Sigmoid colon (tissue), 7 donors: ENCODE measurements at places on chromosomes 3 and 15.

DNA sequence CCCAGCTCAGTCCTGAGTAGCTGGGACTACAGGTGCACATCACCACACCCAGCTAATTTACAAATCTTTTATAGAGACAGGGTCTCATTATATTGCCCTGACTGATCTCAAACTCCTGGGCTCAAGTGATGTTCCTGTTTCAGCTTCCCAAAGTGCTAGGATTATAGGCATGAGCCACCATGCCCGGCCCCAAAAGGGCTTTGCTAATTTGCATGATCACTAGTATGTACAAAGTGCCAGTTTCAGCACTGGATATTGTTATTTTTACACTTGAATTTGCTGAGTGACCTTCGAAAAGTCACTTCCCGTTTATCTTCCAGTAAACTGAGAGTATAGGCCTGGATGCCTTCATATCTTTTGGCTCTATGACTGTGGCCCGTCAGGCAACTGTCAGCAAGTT, 12.2 kb downstream of the CLN6 start:
- peak; percentile 8 for DNase-seq

DNA sequence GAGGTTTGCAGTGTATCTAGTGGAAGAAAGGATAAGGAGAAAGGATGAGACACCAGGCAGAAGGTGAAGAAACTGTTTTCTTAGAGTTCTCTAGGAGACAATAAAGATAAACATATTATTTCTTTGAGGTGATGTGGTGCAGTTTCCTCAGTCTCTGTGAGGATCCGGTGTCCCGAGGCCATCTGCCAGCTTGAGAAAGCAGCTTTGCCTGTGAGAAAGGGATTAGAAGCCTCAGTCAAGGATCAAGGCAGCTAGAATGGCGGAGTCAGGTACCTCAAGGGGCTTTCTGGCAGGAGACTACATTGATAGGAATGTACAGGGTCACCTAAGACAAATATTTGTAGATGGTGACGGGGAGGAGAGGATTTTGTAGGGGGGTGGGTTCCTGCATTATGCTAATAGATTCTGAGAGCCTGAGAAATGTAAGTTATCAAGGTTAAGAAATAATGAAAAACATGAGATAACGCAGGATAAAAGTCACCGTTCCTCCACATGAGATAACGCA, 103.9 kb upstream of the MB21D2 start:
- no peak for DNase-seq

GRCh38 chr3:86993704-86994103, 2.8 kb upstream of the VGLL3 start:
- DNase-seq, result no peak

DNA sequence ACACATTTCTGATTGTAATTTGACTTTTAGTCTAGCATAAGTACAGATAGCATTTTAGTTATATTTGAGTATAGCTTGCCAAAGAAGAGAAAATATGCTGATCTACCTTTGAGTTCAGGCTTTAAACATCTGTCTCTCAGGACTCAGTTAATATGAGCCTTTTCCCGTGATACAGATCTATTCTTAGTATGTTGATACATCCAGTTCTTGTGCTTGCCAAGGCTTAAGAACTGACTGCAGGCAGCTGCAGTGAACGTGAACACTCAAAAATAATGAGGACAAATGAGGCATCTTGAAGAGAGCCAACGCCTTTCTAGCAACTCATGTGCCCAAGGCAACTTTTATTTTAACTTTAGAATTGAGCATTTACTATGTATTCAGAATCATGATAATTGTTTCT, 325.5 kb downstream of the SI start:
- no peak for DNase-seq

GRCh38 chr3:150328654-150329040, 79.5 kb upstream of the TSC22D2 start:
- no peak for DNase-seq

DNA sequence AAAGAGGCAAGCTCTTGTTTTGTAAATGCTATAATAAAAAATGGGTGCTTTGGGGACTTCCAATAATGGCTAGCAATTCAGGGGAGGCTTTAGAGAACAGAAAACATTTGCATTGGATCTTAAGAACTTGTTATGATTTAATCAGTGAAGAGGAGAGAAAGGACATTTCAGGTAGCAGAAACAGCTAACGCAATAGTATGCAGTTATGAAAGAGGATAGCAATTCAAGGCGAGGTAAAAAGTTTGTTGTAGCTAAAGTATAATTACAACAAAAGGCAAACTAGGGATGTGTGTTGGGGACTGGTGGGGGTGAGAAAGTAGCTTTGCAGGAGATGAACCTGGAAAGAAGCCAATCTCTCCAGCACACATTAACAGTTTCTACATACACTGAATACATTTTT, 558.7 kb upstream of the SEMA6D start:
- DNase-seq, result no peak

GRCh38 chr3:125589547-125590122, 5.7 kb downstream of the OSBPL11 start:
- DNase-seq, result no peak

- no peak for DNase-seq
Measured at GRCh38 chr3:197736010-197736490, 654 bp downstream of the RUBCN start.

DNA sequence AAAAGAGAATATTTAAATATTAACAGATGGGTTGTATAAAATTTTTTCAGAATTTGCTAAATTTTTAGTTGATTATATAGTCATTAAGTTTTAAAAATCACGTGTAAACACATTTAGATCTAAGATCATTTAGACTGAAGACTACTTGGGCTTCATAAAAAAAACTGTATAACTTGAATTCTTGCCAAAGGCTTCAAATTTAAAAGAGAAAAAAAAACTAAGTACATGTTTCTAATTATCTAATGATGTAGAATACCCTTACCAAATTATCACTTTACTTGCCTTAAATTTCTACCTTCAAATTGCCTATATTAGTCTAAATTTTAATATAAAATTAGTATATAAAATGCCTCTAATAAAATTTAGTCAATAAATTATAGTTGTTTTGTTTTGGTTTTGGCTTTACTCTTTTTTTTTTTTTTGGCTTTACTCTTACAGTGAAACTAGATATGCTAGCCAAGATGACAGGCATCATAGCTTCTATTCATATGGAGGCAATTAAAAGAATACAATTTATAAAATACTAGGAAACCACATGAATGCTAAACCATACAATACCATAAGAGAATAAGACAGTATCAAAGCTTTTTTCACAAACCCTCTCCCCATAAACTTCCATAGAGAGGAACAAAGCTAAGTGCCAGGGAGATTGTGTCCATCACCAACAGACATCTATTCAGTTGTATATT, 183.1 kb upstream of the KCNMB2 start:
- no peak for DNase-seq

DNA sequence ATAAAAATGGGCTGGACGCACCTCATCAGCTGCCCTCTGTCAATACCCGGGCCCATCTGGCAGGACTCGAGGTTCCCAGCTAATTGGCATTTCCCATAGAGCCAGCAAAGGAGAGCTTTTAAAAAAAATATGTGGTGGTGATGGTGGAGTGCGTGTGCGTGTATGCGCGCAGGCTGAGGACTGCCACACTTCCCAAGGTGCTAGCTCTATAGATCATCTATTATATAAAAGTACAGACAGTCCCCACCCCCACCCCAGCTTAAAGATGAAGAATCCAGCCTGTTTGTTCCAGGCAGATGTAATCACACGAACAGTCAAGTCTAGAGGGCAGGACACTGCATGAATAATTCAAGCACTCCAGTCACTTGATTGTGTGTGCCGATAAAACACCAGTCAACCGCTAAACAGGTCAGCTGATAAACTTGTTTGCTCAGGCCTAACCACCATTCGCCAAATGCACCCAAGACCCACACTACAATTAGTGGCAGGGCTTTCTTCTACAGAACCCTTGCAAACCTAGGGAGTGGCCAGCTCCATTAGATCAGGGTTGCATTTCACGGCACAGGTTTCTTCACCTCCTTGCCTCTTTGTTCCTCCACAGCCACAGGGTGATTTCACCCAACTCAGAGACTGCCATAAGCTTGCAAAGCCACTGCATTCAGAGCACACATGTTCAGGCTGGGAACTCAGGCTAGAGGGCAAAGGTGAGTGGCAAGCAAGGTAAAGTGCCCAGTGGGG, 5.8 kb downstream of the TLE3 start:
- no peak for DNase-seq

GRCh38 chr3:29267226-29267625, 13.6 kb upstream of the RBMS3 start:
- DNase-seq, result no peak

GRCh38 chr3:160112996-160113395, 112.2 kb upstream of the C3orf80 start:
- DNase-seq, result no peak

DNA sequence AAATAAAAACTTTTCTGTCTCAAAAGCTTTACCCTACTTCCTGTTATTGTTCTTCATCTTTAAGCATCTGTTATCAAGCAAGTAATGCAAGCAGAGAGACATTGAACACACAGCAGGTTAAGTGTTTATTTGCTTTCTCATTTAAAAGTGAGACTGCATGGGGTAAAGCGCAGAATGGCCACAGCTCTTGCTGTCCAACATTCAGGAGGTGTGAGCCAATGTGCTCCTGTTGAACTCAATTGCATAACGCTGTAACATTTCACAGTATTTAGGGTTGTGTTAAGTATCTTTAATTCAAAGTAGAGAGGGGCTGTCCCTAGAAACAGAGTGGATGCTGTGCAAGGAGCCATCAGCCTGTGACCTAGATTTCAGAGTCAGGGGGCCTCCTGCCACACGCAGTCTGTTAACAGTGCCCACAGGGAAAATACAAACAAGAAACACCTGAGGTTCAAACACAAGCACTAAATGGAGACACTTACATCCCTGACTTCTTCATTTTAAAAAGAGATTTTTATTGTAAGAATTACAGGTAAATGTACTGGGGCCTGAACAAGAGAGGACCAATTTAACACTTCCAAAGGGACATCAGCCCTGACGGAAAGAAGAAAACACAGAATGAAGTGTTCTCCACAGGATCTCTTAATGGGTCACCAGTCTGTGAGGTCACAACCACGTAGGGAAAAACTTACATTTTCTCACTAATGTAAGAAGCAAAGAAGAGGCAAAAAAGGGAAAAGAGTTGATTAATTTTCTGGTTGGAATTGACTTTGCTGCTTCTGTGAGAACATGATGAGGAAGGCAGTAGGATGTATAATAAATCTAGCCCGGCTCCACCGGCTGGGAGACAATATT, 815.1 kb downstream of the VGLL3 start:
- DNase-seq, result no peak
